ENCODE measurements at places on chromosomes 12 and 14. TPM values are rescaled to one million over a fixed set of nuclear protein-coding genes. Genes with fewer than 3 reads are reported as not detected.

Gene MYO1H
- total RNA-seq = not detected

Gene CPNE8
- 10.3 TPM for total RNA-seq

Gene TAOK3
- total RNA-seq = 7.0 TPM

Gene AMHR2
- 0.89 TPM for total RNA-seq

Gene NXPH4
- 5.2 TPM for total RNA-seq

Gene ZFYVE21
- 47.2 TPM for total RNA-seq

Gene MGST1
- total RNA-seq = 736 TPM

Gene OGFOD2
- 11.0 TPM for total RNA-seq

Gene EIF2S3B
- total RNA-seq = 0.77 TPM

Gene PGF
- total RNA-seq = 4.2 TPM

Gene SUPT16H
- 102 TPM for total RNA-seq

Gene SIX6
- not detected for total RNA-seq

Gene NEUROD4
- not detected for total RNA-seq

Gene VPS33A
- 18.8 TPM for total RNA-seq

Gene PCED1B
- total RNA-seq = 22.6 TPM

Gene TCL1B
- not detected for total RNA-seq

Gene NINJ2
- 0.56 TPM for total RNA-seq

Gene INHBC
- not detected for total RNA-seq

Gene LTB4R
- 5.9 TPM for total RNA-seq

Gene SLC25A47
- total RNA-seq = not detected

Gene INHBE
- total RNA-seq = 0.09 TPM

Gene C14orf132
- total RNA-seq = 6.8 TPM

Gene KCNC2
- total RNA-seq = not detected

Gene KANSL2
- total RNA-seq = 37.0 TPM

Gene ERBB3
- total RNA-seq = 1.2 TPM

Gene LUM
- 0.28 TPM for total RNA-seq

Gene NCAPD2
- total RNA-seq = 56.9 TPM

Gene SMIM41
- total RNA-seq = not detected

Gene IRF2BPL
- total RNA-seq = 18.4 TPM

Gene NANOG
- total RNA-seq = not detected

Gene SERPINA4
- total RNA-seq = not detected

Gene CD69
- total RNA-seq = not detected

Gene BAZ1A
- total RNA-seq = 27.6 TPM

Gene PROX2
- not detected for total RNA-seq

Gene CBLN3
- total RNA-seq = 0.77 TPM

Gene CD4
- not detected for total RNA-seq

Gene P2RX7
- not detected for total RNA-seq

Gene TBPL2
- total RNA-seq = not detected

Gene PRH2
- not detected for total RNA-seq

Gene LRP1-AS
- not detected for total RNA-seq

Gene SYT10
- not detected for total RNA-seq

Gene KRT77
- not detected for total RNA-seq

Gene COCH
- 23.3 TPM for total RNA-seq

Gene PAN2
- 22.0 TPM for total RNA-seq

Gene SYNE3
- total RNA-seq = 0.38 TPM

Gene KRT78
- total RNA-seq = not detected

Gene MANSC4
- total RNA-seq = not detected

Gene MUCL1
- not detected for total RNA-seq
